A549 treated with CpdA at 1 μM for 4 hours (cell line): ENCODE measurements at places on chromosomes 13 and 19. TPM values are rescaled to one million over a fixed set of nuclear protein-coding genes. Genes with fewer than 3 reads are reported as not detected.

The MED26 gene
- 4.1 to 5.9 TPM (median 5.1 TPM) in 5 replicates for total RNA-seq

The LGI4 gene
- 0.06 to 0.27 TPM (median 0.13 TPM) in 4 of 5 replicates, not detected in the other for total RNA-seq

The ZNF793 gene
- 0.07 to 0.25 TPM (median 0.12 TPM) in 4 of 5 replicates, not detected in the other for total RNA-seq

The CAMSAP3 gene
- total RNA-seq = 2.9 to 4.9 TPM (median 4.6 TPM) in 5 replicates

The RNF225 gene
- total RNA-seq = 0.14 to 0.17 TPM (median 0.15 TPM) in 4 of 5 replicates, not detected in the other

The NLRP11 gene
- 0.01 to 0.06 TPM (median 0.06 TPM) in 3 of 5 replicates, not detected in the others for total RNA-seq

The ERICH4 gene
- not detected in 5 replicates for total RNA-seq

The OR7A5 gene
- not detected in 5 replicates for total RNA-seq

The ZNF610 gene
- total RNA-seq = not detected in 5 replicates

The SIAH3 gene
- not detected in 5 replicates for total RNA-seq

The CLEC11A gene
- total RNA-seq = 5.1 to 9.7 TPM (median 9.2 TPM) in 5 replicates

The C13orf42 gene
- not detected in 5 replicates for total RNA-seq

The UHRF1 gene
- total RNA-seq = 45.2 to 50.9 TPM (median 48.1 TPM) in 5 replicates

The ZNF331 gene
- total RNA-seq = 11.4 to 14.6 TPM (median 12.1 TPM) in 5 replicates

The TYROBP gene
- not detected in 5 replicates for total RNA-seq

The CEACAM19 gene
- total RNA-seq = 8.2 to 12.9 TPM (median 9.6 TPM) in 5 replicates

The ZNF541 gene
- total RNA-seq = not detected in 5 replicates
